Stimulated activated CD8-positive, alpha-beta memory T cell treated with anti-CD3 and anti-CD28 coated beads, Interleukin-12 subunit alpha, Interleukin-12 subunit beta, amount 100 ng/mL, for 1 hour (primary cell): ENCODE measurements at places on chromosomes 12 and 14.

DNA sequence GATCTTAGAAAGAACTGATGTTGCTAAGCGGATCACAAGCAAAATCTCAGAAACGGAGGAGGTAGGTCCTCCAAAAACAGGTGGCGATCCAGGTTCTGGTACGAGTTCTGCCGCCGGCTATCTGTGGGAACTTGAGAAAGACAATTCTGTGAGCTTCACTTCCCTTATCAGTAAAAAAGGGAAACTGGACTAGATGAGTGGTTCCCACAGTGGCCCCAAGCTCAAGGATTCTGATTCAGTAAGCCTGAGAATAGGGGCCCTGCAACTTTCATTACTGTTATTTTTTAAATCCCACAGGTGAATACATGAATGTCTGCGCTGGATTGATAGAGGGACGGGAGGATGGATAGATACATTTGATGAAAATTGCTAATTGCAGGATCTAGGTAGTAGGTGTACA is 160.2 kb downstream of the PPM1H start:
- DNase-seq = no peak

DNA sequence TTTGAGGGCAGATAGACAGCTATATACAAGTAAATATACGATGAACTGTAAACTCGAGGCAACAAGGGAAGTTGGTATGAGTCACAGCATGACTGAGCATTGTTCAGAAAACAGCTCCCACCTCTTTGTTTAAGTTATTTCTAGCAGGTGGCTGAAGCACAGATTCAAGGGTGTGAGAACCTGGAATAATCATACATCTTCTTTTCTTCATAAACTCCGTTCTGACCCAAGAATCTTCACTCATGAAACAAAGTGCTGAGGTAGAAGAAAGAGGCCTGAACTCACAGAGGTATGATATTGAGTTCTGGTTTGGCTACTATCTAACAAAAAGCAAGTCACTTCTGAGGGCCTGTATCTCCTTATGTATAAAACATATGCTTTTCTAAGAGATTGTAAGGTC is 364.1 kb upstream of the KITLG start:
- DNase-seq = no peak

DNA sequence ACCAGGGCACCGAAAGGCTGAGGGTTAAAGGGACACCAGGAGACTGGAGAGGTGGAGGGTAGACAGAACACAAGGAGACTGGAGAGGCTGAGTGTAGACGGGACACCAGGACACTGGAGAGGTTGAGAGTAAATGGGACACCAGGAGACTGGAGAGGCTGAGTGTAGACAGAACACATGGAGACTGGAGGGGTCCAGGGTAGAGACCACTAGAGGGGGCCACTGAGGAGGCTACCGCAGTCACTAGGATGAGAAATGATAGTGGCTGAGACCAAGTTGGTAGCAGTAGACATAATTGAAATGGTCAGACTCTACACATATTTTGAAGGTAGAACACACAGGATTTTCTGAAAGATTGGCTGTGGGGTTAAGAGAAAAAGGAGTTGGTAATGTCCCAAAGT is 68.2 kb downstream of the PAH start:
- no peak for DNase-seq

GRCh38 chr14:105012171-105012985 is 8.5 kb downstream of the CDCA4 start:
- no peak for DNase-seq

- no peak for DNase-seq
Measured at GRCh38 chr12:52200781-52201450, 9.1 kb upstream of the KRT80 start.

DNA sequence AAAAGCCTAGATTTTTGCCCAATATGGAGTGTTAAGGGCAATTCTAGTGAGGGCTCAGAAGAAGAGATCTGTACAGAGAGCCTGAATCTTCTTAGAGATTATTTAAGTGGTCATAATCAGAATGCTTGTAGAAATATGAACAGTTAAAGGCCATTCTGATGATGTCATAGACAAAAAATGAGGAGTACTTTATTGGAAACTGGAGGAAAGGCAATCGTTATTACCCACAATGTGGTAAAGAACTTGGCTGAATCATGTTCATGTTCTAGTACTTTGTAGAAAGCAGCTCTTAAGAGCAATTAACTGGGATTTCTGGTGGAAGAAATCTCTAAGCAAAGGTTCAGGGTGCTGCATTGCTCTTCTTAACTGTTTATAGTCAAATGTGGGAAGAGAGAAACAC is 36.4 kb upstream of the SYT10 start:
- no peak for DNase-seq

DNA sequence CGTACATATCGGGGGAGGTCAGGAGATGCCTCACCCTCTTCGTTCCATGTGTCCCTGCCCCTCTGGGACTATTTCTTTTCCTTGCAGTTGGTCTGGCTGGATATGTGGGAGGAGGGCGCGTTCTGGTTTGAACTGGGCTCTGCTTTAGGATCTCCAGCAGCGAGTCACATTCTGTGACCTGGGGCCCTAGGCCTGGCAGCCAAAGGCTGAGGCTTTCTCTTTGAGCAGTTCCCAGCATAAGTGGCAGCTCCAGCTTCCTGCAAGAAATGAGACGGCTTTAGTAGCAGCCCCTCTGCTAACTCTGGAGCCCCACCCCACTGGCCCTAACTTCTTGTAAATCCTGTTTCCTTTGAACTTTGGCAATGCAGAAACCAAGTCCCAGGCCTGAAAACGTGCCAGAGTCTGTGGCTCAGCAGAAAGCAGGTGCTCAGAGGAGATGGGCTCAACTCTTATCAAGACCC is 274.8 kb downstream of the DPF3 start:
- DNase-seq = no peak

GRCh38 chr12:20342111-20342510 is 26.2 kb upstream of the PDE3A start:
- DNase-seq = no peak

- no peak for DNase-seq
Measured at GRCh38 chr12:66767536-66767935, 88.7 kb upstream of the GRIP1 start.

- no peak for DNase-seq
Measured at GRCh38 chr12:104626069-104626837, 169.5 kb downstream of the CHST11 start.
